ENCODE measurements at places on chromosomes 16 and 17.
A peak's percentile ranks its signal among the peaks of the same experiment; 100 is the strongest.

DNA sequence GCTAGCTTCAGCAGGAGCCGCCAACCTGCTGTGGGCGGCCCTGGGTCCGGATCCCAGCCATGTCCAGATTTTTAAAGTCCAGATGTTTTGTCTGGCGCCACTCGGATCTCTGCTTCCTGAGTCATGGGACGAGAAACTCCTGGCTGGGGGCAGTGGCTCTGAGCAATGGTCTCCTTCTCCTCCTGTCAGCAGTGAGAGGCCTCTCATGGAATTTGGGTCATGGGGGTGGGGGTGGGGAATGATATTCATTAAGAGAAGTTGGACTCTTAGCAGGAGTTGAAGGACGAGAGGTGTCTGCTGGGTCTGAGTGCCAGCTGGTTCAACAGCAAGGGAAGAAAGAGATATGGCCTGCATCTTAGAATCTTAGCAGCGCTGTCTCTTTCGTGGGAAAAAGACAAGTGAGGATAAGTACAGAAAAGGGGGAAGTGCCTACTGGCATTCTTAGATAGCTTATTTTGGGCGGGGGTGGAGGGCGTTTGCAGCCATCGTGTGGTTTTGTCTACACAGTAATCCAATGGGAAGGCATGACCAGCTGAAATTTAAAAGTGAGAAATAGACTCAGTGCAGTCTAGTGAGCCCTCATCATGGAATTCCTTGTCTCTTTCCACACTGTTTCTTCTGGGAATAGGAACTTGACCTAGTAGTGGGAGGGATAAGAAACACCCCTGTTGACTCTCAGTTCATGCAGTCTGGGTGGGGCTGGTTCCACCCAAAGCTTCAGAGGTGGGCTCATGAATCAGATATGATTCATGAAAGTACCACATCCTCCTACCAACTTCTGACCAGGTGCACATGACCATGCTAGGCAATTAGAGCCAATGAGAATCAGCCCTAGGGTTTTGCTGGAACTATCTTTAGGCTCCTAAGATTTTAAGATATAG is 80.5 kb downstream of the MYH13 start:
- DNase-seq, result no peak

GRCh38 chr17:40362696-40363110 is 1.8 kb downstream of the GJD3 start:
- peak; percentile 90 for DNase-seq

DNA sequence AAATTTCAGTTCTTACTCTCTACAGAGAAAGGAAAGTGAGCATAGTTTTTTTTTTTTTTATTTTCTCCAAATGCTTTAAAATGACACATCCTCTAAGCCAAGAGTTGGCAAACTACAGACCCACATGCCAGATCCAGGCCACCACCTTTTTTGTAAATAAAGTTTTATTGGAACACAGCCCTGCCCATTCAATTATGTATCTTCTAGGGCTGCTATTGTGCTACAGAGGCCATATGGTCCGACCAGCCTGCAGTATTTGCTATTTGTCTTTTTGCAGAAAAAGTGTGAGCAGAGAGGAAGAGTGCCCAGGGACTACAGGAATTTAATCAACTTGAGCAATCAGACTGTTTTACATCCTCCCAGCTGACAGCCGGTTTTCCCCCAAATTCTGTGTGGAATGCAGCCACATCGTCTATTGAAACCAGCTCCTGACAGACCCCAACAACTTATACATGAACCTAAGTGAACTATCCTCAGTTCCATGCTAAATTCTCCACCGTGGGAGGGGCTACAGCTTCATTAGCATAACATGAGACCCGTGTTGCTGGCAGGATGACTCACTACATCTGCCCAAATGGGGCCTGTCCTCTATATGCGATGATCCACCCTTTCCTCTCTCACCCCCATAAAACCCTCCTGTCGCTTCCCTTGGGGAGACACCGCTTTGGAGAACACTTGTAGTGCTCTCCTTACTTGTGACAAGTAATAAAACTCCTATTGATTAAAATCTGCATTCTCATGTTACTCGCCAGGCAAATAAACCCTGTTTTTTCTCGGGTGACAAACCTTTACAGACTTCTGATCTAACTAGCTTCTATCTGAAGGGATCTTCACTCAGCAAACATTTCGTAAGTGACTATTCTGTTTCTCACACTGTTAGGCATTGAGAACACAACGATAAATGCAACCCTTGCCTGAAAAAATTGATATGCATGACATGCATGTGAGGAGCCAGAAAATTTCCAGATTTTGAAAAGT is 149.4 kb upstream of the HS3ST3A1 start:
- DNase-seq, result no peak

GRCh38 chr16:46613352-46613751 is 7.8 kb downstream of the SHCBP1 start:
- no peak for DNase-seq

DNA sequence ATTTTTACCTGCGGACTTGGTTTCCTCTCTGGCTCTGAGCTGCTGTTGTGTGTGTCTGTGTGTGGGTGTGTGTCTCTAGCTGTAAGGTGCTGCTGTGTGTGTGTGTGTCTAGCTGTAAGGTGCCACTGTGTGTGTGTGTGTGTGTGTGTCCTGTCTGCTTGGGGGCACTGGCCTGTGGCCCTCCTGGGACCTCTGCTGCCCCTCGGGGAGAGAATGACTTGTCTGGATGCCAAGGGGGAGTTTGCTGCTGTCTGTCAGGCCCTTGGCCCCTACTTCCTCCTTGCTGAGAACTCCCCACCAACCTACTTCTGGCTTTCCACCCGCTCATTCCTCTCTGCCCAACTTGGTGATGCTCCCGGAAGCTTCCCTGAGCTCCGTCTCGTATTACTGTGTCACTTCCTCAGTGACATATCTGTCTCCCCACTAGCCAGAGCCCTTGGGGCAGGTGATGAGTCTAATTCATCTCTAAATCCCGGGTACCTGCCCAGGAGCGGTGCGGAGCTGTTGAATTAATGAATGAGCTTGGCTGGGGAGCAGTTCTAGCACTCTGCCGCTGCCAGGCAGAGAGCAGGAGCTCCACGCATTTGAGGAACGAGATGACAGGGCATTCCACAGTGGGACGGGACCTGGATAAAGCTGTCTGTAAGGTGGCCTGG is 3.5 kb upstream of the LASP1NB start:
- DNase-seq, result no peak

- no peak for DNase-seq
These were observed 46.4 kb downstream of the MYH11 start for GRCh38 chr16:15810411-15810810.

- DNase-seq, result no peak
These were observed 414.3 kb downstream of the RBFOX1 start for GRCh38 chr16:7746941-7747340.

DNA sequence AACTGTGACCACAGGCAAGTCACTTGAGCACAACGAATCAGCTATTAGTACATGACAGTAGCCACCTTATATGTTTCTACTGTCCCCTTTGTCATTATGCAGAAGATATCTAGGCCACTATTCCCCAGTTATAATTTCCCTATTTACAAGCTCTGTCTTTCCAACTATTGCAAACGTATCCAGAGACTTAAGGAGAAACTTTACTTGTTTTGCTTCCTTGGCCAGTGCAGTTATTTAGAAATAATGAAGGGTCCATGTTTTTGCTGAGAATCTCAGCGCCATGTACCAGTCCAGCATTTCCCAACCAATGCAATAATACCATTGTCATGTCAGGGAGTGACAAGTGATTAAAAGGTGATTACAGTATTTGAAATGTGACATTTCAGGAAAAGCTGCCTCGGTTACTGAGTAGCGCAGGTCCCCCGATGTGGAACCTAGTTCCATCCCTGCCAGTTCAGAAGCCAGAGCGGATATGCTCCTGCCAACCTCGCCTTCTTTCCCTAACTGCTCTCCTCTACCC is 743 bp downstream of the ZNF624 start:
- peak; percentile 4 for DNase-seq

DNA sequence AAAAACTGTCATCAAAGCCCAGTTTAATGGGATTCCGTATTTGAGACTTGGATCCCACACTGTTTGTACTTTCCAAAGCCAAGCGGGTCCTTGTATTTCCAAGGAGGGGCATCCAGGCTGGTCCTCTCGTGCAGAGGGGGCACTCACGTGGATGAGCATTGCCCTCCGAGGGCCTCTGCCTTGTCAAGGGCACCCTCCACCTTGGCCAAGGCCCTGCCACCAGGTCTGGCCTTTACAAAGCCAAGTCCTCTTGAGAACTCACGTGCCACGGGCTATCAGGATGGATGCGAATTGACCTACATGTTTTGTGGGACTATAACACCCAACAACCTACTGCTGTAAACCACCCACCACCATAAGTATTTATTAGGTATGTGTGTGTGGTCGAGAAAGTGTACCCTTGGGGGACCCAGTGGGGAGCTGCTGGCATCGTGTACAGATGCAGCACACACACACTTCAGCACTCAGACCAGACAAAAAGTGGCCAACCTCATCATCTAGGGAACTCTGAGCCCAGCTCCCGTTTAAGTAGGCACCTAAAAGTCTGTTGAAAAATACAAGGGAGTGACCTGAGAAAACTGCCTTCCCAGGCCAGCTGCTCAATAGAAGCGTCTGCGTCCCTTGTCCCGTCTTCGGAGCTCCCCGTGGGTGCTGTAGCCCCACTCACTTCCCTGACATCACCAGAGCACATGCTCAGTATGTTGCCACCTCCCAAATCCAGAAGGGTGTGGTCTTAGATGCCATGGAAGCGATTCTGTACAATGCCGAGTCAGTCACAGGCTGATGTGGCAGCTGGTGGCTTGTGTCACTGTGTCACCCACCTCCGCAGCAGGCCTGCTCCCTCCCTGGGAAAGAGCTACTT is 12.9 kb downstream of the MAP1LC3B start:
- peak; percentile 52 for DNase-seq

DNA sequence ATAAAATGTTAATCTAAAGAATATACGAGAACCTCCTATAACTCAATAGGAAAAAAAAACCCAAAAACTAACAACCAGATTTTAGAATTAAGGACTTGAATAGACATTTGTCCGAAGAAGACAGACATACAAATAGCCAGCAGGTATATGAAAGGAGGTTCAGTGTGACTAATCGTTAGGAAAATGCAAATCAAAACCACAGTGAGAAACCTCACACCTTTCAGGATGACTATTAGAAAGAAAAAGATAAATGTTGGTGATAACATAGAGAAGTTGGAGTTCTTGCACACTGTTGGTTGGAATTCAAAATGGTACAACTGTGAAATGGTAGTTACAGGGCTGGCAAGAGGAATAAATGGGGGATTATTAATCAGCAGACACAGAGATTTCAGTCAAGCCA is 339.0 kb downstream of the TMEM114 start:
- no peak for DNase-seq

- no peak for DNase-seq
These were observed 1.0 kb upstream of the ADGRG3 start for GRCh38 chr16:57667048-57667525.

GRCh38 chr16:84879569-84880487 is 60.0 kb downstream of the CRISPLD2 start:
- DNase-seq, result no peak

- DNase-seq, result no peak
These were observed 7.0 kb upstream of the RNF157 start for GRCh38 chr17:76247304-76247703.

- DNase-seq, result no peak
These were observed 5.3 kb downstream of the ZNF469 start for GRCh38 chr16:88387941-88388627.

GRCh38 chr16:47577029-47577428 is 115.9 kb downstream of the PHKB start:
- no peak for DNase-seq

GRCh38 chr17:77391668-77392375 is 251.1 kb downstream of the SEC14L1 start:
- no peak for DNase-seq

GRCh38 chr16:14020141-14020540 is 51.0 kb upstream of the MRTFB start:
- no peak for DNase-seq

GRCh38 chr17:41733348-41734138 is 900 bp downstream of the HAP1 start:
- DNase-seq, result no peak

- no peak for DNase-seq
These were observed 101.8 kb downstream of the ABCA8 start for GRCh38 chr17:68853439-68853838.

GRCh38 chr16:2846511-2847310 is 11.3 kb downstream of the PRSS22 start:
- DNase-seq, result no peak
